ENCODE measurements at places on chromosomes 4 and X.

DNA sequence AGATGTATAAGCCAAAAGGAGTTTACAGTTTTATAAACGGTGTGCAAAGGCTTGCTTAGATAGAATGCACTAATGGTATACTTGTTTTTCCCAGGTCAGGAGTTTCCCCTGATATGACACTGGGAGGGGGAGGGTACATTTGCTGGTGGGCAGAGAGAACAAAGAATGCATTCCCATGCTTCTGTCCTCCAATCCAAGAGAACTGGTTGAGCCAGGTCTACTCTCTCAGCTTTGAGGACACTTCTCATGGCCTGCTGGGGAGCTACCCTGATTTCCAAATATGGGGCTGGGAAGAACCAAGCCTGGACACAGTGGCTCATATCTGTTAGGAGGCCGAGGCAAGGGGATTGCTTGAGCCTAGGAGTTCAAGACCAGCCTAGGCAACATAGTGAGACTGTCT, 3.3 kb upstream of the GPC4 start:
- DNase-seq = no peak
- no peaks in the 10 kb centered on the region for H3K27me3 ChIP-seq
- H3K36me3 ChIP-seq = no peaks in the 10 kb centered on the region
- H3K4me3 ChIP-seq = no peak overlapping the region
- no peaks in the 10 kb centered on the region for H3K4me1 ChIP-seq

GRCh38 chrX:9055354-9055753, 21.4 kb upstream of the FAM9B start:
- no peak for DNase-seq
- no peak overlapping the region for H3K4me3 ChIP-seq
- H3K27ac ChIP-seq = no peak overlapping the region

DNA sequence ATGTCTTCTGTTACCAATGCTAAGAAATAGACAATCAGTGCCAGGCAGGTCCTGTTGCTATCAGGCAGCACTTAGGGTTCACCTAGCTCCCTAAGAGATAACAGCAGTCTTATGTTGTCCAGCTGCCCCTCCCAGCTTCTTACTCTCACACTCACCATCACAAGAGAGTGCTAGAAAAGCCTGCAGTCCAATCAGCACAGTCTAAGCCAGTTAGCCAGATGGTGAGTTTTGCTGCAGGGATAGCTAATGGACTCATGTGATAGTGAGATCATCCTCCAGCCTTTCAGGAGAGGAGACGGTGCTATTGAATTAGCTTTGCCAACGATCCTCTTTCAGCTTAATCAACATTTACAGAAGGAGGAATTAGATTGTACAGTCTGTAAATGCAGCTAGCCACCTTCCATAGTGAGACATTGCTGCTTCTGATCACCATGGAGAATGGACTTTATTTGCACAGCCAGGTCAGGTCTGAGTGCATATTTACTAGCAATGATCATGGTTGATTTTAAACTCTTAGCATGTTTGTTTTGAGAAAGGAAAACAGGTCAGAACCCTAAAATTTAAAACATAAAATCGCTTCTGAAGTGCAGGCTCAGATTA, 438.3 kb downstream of the CENPC start:
- H3K27me3 ChIP-seq = no peaks in the 10 kb centered on the region
- H3K4me3 ChIP-seq = no peak overlapping the region
- no peak overlapping the region for H3K27ac ChIP-seq
- no peaks in the 10 kb centered on the region for H3K36me3 ChIP-seq

DNA sequence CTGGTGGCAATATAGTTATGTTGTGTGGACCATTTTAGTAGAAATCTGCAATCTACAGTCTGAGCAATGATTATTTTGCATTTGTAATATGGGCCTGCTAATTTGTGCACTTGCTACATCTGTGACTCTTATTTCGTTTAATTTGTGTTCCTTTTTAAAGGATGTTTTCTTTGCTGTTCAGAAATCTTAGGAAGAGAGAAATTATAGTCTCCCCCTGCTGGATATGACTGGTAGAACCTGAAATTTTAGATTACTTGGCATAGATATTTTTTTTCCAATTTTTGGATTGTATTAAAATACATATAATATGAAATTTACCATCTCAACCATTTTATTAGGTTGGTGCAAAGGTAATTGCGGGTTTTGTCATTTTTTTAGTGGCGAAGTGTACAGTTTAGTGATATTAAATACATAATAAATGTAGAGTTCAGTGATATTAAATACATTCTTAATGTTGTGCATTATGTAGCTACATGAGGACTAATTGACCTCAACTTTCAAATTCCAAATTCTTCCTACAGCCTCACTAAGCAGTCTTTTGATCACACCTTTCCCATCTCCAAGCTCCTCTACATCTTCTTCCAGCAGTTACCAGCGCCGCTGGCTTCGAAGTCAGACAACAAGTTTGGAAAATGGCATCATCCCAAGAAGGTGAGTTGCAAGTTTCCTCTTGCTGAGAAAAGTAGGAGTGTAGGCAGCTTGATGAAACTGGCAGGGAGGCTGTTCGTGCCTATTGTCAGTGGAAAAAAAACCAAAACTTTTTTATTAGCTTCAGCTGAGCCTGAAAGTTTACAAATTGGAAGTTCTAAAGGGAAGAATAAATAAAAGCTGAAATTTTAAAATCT, 82.2 kb downstream of the FNIP2 start:
- no peak for DNase-seq
- H3K4me1 ChIP-seq = peaks cover 6% of the 10 kb centered on the region
- H3K4me3 ChIP-seq = no peak overlapping the region
